ENCODE measurements at places on chromosomes 1 and 21.

DNA sequence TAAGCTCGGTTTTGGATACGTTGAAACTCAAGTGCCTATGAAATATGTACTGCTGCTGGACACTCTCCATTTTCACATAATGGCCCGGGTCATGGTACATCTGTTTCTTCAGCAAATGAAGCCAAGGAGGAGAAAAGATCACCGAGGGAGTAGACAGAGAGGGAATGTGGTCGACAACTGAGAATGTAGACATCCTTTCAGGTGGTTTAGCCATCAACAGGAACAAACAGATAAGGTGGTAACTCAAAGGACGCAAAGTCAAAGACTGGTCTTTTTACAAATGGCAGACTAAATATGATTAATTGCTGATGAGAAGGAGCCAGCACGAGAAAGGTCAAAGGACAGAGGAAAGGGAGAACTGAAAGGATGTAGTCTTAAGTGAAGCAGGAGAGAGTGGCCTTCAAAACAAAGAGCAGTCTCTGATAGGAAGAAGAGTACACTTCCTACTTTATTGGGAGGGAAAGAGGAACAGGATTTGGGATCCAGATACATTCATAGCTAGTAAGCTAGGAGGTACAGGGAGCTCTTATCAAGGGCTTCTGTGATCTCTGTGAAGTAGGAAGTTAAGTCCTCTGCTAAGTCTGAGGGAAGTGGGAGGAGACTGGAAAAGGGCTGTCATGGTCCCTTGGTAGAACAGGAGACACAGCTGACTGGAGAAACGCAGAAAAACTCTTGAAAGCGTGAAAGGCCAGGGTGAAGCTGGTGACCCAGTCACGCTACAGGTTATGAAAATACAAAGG lies 28.3 kb downstream of the NUP133 start:
- DNase-seq, result no peak

- no peak for DNase-seq
These were observed 5.2 kb upstream of the AHDC1 start for GRCh38 chr1:27609210-27609555.

GRCh38 chr21:32322676-32323075 lies 24.0 kb downstream of the MRAP start:
- DNase-seq, result no peak

DNA sequence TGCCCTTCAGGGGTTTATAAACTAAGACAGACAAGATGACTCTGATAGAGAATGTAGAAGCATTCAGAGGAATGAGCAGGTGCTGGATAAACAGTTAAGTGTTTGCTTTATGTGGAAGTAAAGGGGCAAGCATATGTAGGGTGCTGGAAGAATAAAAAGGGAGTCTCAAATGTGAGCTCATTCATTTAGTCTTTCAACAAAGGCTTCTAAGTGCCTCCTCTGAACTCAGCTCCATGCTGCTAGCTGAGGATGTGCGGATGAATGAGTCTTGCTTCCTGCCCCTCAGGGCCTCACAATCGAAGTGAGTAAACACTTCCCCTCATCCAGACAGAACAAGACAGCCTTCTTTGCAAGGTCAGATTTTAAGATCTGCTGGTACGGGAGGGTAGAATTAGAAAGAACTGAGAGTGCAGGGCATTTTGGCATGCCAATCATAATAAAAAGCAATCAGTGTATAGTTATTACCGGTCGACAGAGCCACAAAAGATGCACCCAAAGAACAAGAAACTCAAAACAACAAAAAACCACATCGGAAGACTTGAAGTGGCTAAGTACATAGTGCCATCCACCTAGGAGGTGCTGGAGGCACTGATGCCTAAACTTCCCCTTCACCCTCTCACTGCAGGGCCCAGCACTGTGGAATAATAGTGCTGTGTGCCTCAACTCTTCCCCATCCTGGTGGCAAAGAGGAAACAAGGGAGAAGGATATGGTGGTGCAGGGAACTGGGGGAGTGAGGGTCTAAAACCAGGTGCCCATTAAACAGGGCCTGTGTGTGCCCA lies 69.8 kb downstream of the TNR start:
- no peak for DNase-seq

DNA sequence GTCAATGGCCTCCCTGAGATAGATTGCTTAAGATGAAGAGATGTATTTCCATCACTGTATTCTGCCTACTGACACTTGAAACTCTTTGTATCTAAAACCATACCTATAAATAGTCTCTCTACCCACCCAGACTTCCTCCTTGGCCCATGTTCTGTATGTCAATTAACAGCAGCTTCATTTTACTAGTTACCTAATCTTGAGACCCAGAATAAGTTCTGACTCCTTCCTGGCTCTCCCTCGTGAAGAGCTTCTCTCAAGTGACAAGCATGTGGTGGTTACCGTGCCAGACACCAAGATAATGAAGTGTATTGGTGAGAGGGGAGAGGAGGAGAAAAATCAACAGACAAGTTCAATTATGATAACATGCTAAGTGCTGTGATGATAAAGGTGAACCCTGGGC lies 128.8 kb upstream of the RAVER2 start:
- DNase-seq, result no peak

GRCh38 chr21:43865540-43866259 lies 677 bp downstream of the AGPAT3 start:
- DNase-seq, result no peak

- no peak for DNase-seq
These were observed 29.0 kb upstream of the KHDRBS1 start for GRCh38 chr1:31984419-31985347.

GRCh38 chr1:110412576-110412975 lies 5.1 kb upstream of the LAMTOR5 start:
- DNase-seq, result peak; percentile 39

DNA sequence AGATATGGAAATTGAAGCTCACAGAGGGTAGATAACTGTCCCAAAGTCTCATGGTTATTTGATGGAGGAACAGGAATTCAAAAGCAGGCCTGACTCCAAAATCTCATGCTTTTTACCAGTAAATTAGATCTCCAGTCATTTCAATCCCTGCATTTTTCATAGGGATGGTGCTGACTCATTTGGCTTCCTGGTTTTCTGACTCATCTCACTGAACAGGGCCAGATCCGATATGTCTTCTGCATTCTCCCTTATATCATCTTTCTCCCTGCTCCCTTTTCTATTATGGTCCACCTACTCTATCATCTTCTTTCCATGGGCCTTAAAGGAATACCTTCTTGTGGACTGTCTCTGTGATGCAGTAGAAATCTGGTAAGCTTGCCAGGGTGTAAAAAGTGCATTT lies 187.2 kb downstream of the FGGY start:
- DNase-seq, result no peak

Data from amygdala (tissue), 56 donors.